Stimulated activated CD4-positive, alpha-beta T cell treated with anti-CD3 and anti-CD28 coated beads, Interleukin-1b, Interleukin-23, amount 100 ng/mL, for 1 hour (primary cell): ENCODE measurements at places on chromosomes 2 and 18.

GRCh38 chr2:162908567-162908966, 70.0 kb upstream of the KCNH7 start:
- no peak for DNase-seq

GRCh38 chr2:202652119-202652518, 17.4 kb downstream of the FAM117B start:
- DNase-seq, result no peak

DNA sequence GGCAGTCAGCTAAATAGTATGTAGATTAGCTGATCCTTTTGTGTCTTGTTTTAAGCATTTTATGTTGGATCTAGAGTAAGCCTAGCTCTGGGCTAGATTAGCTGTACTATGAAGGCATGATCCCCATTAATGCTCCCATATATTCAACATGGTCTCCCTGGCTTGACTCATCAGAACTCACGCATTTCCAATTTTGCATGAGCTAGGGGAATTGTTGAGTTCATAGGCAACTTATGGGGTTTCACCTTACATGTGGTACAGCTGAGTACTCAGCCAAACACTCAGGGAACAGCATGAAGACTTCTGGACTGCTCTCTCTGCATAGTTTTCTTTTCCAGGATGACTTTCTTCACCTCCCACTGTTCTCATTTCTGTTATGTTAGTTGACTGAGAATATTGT, 248.2 kb downstream of the TMX3 start:
- DNase-seq, result no peak

DNA sequence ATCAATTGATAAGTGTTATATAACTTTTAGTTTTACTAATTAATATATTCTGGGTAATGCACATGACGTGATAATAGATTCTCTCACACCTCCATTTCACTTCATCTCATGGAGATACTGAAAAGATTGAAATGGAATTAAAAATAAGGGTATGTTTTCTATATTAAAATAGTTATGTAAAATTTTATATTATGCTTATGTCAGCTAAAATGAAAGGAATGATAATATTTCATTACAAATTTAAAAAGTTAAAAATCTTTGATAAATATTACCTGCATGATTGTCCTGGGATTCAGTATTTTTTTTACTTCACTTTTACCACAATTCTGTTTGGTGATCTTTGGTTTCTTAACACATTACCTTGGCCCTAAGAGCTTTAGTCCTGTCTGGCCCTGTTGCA, 823.8 kb upstream of the NRXN1 start:
- DNase-seq, result no peak

GRCh38 chr2:19868701-19869580, 32.8 kb downstream of the TTC32 start:
- DNase-seq, result peak; percentile 32

DNA sequence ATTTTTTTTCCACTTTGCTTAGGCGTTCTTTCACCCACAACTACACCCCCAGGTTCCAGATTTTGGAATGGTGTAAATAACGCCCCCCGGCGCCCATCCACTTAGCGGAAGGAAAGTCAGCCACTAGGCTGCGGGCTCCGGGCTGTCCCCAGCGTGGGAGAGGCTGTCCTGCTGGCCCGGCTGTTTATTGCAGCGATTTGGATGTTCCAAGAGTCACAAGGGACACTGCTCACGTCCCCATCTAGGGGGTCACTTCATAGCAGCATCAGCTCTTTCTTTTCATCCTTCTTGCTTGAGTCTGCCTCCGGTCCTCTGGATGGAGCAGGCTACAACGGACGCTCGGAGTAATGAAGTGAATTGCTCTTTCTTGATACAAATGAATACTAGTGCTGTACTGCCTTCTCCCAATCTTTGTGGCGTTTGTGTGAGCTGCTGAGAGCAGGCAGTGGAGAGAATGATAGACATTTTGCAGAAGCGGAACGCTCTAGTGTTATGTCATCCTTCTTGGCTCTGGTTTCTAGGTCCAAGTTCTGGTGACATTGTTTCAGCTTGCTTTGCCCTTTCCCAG, 50.7 kb upstream of the PAIP2B start:
- DNase-seq, result no peak

- no peak for DNase-seq
These were observed 396.0 kb downstream of the ERBB4 start for GRCh38 chr2:212142631-212143030.

DNA sequence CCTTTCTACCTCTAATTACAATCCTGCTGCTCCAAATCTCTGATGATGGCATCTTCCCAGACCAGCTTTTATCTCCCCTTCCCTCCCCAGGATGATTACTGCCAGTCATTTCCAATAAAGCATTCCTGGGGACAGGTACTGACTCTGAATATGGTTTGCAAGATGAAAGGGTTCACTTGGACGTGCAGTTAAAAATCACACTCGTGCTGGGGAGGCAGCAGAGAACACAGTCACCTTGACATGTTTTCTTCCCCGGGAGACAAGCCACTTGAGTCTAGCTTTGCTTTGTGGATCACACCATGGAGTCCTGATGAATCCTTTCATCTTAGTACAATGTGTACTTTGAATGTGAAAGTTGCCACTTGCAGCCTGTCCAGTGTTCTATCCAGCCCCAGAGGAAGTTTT, 175.0 kb downstream of the ALPK2 start:
- no peak for DNase-seq

DNA sequence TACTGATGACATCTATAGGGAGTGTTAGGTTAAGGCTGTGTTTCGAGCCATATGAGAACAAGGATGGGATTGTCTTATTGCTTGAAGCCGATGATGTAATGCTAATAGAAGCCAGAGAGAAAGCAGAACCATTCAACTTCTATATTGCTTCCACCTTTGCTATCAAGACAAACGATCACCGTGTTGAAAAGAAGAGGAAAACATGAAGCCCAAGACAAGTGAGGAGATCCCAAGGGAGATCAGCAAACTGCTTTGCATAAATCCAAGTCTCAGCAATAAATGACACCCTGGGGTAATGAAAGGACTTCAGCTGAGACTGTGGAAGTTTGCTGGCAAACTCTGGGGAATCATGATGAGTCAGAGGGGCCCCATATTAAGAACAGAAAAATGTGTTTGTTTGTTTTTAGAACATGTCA, 206.2 kb downstream of the NCKAP5 start:
- no peak for DNase-seq

DNA sequence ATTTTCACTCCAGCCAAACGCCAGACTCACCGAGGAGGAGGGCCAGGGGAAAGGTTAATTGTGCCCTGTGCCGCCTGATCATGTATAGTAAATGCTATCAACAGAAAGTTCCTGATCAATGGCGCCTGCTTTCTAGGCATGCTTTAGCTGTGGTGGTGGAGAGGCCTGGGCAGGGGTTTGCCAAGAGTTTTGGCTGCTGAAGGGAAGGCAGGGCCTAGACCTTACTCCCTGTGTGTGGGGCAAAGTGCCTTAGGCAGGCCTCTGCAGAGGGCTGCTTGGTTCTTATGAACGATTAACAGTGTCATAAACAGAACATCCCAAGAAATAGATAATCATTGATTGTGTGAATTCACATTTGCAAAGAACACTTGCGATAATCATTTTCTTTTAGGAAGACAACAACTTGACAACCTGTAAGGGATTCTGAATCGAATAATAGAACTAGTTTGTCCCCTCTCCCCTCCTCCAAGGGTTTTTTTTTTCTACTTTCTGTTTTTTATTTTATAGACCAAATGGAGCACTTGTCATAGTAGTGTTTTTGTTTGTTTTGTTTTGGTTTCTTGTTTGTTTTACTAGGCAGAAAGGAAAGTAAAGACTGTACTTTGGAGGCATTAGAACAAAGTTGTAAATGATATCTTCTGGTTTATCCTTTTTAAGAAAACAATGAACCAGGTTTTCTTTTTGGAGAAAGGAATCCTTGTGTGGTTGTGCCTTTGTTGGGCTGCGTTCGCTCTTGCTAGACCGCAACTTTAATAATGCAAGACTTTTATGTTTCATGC, 6.5 kb downstream of the TSHZ1 start:
- DNase-seq, result no peak

GRCh38 chr2:163970058-163970813, 234.4 kb upstream of the FIGN start:
- no peak for DNase-seq

DNA sequence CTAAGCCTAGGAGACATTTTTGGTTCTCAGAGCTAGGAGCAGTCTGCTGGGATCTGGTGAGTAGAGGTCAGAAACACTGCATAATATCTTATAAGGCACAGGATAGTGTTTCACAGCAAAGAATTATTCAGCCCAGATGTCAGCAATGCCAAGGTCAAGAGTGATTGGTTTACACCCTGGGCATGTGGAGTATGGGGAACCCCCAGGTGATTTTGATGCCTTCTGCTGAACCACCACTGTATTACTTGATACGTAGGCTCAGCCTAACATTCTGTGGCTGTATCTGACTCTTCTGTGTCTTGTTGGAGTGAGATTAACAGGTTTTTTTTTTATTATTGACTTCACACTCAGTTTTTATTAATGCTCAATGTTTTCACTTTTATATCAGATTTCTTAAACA, 6.0 kb downstream of the DDX18 start:
- DNase-seq, result no peak

DNA sequence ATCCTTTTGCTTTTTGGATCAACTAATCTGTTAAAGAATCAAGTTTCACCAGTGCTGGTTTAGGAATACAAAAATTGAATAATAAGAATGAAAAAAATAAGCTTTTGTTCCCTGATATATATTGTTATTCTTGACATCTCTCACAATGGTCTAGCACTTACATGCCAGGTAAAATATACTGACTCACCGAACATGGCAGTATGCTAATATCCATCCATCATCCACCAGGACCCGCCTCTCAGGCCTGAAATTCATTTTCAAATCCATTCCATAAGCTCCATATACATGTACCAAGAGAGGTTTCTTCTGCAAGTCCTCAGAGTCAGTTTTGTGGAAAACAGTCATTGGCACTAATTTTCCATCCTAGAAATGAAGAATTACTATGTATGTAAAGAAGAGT, 32.5 kb downstream of the PREPL start:
- DNase-seq, result no peak

DNA sequence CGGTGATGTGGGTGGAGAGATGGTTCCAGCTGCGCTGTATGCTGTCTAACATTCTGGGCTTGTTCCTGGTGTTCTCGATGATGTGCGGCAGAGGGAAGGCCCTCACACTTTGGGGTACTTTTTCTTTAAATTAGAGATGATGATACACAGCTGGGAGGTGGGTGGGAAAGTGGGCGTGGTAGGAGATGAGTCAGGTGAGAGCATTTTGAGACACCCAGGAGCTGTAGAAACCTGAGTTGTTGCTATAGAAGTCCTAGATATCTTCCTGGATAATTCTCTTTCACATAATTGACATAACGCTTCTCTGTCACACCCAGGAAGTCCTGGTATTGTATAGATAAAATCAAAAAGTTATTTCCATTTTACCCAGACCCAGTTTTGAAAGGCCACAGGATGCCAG, 103.8 kb upstream of the ALKAL2 start:
- DNase-seq, result no peak

GRCh38 chr2:69020496-69021426, 7.8 kb downstream of the ANTXR1 start:
- DNase-seq, result no peak

GRCh38 chr2:191312163-191312562, 67.0 kb downstream of the MYO1B start:
- DNase-seq, result no peak

DNA sequence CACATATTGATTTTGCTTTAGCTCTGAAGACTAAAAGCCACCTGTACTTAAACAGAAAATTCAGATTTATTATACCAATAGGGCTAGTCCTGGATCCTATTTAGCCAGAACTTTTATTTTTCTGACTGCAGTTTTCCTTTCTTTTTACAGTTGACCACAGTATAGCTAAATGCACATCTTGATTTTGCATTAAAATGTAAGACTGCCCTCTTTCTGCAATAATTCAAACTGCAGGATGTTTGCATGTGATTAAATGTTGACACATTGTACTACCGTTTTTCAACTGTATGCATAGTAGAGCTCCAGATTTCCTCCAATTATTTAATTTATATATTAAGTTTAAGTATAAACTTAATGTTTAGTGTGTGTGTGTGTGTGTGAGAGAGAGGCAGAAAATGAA, 1262.9 kb downstream of the SUCLG1 start:
- no peak for DNase-seq

GRCh38 chr18:12092398-12093229, 1.0 kb upstream of the ANKRD62 start:
- DNase-seq, result no peak

GRCh38 chr2:152555048-152555447, 162.2 kb downstream of the PRPF40A start:
- DNase-seq, result no peak

GRCh38 chr2:240790370-240791220, 29.4 kb downstream of the KIF1A start:
- no peak for DNase-seq

DNA sequence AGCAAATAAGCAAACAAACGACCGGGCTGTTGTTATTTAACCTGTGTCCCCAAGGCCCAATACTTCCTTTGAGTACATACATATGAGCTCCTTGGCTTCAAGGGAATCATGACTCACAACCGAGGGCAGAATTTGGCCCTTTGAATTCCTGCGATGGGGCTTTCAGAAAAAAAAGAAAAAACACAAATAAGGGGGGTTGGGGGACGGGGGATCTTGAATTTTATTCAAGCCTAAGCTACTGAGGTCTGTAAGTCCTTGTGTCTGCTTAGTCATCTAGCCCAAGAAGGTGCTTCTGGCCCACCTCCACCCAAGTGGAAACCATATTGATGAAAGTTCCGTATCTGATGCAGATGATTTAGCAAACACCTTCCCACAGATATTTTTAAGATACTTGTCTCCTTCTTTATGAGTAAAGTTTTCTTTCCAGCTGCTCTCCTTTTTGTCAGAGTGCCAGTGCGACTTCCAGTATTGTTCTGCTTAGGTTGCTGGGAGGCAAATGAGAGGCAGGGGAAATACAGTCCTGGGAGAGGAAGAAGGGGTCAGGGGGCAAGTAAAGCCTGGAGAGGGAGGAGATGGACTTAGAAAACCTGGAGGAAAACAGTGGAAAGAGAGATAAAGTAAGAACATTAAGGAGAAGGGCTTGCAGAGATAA, 169.6 kb downstream of the ZEB2 start:
- DNase-seq, result no peak

- no peak for DNase-seq
These were observed 543.6 kb downstream of the PLCL1 start for GRCh38 chr2:198347946-198348345.
